Fibroblast of lung (primary cell): ENCODE measurements at places on chromosomes 6 and 20. TPM values are rescaled to one million over a fixed set of nuclear protein-coding genes. Genes with fewer than 3 reads are reported as not detected.

GRCh38 chr20:41696428-41696827 lies 78.3 kb upstream of the CHD6 start:
- no peak for DNase-seq

DNA sequence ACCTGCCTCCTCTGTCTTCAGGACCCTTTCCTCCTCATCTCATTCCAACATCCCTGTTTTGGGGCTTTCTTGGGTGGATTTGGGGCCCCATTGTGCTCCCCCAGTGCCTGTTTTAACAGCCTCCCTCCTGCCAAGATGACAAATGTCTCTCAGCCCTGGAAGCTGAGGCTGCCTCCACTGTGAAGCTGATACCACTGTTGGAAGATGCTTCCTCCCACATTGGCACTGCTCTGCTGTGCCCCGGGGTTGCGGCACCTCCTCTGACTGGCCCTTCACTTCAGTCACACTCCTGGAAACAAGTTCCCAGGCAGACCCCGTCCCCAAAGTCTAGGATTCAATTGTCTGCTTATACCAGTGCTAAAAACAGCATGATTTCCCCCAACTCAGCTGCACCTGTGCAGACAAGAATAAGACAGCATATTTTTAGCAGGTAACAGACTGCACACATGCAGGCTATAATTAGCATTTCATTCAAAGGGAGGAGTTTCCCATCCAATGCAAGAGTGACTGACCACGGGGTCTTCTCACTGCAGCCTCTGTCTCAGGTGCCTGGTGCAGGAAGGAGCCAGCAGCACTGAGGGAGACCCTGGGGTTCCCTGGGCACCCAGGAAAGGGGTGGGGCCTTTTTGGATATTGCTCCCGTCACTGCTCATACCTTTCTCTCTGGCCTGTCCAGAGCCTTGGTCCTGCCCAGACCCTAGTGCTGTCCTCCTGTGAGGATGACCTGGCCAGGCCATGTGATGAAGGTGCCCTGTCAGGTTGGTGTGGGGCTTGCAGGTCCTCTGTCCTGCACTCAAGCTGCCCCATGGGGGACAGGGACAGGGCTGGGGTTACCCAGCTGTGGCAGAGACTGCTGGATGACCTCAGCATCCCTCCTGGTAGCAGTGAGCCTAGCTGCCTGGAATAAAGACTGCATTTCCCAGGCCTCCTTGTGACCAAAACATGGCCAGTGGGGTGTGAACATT lies 31.5 kb upstream of the SULF2 start:
- DNase-seq = no peak

DNA sequence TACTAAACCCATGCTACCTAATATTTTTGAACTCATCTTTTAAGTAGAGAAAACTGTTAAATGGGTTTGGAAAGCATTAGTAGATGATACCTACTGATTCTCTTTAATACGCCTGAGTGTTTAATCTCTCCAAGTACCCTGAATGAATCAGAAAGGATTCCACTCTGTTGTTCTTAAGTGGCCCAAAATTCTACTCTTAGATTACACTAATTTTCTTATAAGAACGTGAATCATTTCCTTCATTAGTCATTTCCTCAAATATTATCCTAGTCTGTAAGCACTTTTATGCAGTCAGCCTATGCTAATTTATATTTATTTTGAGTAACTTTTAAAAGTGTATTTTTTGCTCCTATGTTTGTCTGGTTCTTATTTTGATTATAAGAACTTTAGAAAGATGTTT lies 380.0 kb downstream of the BTBD9 start:
- DNase-seq = peak; percentile 53

The TRIM31 gene
- not detected in 2 replicates for polyA plus RNA-seq

The MCCD1 gene
- polyA plus RNA-seq = not detected in 2 replicates

DNA sequence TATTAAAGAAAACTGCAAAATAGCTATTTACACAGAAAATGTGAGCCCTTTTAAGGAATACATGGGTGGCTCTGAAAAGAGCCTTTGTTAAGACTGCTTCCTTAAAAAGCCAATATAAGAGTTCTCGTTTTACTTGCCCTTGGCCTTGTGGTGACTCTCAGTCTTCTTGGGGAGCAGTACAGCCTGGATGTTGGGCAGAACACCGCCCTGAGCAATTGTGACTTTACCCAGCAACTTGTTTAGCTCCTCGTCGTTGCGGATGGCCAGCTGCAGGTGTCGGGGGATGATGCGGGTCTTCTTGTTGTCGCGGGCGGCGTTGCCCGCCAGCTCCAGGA lies 111.5 kb downstream of the HFE start:
- no peak for DNase-seq

The XKR7 gene
- not detected in 2 replicates for polyA plus RNA-seq

- DNase-seq = peak; percentile 68
Observed at GRCh38 chr20:53934421-53935343, 135.7 kb downstream of the BCAS1 start.

DNA sequence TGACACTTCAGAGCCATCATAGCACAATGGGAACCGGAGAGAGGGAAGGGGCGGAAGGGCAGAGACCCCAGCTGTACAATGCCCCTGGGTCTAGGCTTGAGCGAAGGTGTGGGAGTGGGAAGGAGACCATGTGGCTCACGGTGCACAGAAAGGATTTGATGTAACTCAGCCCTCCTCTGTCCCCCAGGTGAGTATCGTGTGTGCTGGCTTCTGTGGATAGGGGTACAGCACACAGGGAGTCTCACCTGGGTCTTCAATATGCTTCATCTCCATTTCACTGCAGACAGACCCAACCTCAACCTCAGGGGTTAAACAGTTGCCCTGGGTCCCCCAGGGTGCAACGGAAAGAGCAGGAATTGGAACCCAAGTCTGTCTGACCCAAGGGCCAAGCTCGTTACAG lies 122.2 kb downstream of the CDH26 start:
- no peak for DNase-seq
